DND-41 (cell line): ENCODE measurements at places on chromosomes 5 and 9.

- DNase-seq = no peak
Observed at GRCh38 chr9:83220730-83221129, 157.8 kb upstream of the RASEF start.

DNA sequence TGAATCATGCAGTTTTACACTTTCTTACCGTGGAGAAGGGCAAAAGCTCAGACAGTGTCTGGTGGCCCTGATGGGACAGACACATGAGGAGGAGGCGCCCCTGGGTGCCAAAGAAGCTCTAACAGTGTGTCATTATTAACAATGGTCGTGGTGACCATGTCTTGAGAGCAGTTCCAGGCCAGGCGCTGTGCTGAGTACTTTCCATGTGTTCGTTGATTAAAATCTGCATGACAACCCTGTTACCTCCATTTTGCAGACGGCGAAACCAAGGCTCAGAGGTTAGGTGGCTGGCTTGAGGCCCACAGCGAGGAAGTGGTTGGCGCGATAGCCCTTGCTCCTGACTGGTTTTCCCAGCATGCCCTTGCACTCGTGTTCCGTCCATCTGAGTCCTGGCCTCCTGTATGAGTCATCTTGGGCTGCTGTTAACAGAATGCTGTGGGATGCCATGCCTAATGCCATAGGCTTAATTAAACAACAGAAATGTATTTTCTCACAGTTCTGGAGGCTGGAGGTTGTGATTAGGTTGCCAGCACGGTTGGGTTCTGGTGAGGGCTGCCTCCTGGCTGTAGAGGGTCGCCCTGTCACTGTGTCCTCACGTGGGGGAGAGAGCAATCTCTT, 92.0 kb downstream of the AMBP start:
- DNase-seq = no peak

DNA sequence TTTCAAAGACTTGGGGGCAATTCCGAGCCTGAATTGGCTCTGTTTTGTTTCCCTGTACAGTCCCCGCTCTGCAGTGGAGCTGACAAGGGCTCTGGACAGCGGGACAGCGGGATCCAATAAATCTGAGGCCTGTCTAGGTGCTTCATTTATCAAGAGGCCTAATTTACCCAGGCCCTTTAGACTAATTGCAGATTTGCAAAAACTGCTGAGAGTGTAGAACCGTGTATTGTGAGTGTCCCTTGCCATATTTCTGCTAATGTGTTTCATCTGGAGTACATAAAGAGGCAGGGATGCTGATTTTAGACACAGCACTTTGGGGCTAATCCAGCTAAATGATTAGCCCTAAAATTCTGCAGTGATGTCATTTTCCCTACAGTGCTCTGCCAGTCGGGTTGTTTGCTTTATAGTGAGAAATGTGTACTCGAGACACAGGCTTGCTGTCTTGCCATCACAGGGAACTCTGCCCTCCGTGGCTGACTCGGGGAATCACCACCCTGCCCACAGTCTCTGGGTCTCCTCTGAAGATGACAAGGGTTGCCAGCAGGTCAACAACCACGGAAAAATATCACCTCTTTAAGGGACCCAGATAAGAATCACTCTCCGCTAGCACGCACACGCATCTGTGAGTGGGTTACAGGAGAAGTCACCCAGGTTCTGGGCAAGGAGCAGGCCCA, 592.0 kb downstream of the BNC2 start:
- DNase-seq = no peak

GRCh38 chr5:6936031-6936430, 222.8 kb downstream of the TENT4A start:
- no peak for DNase-seq

DNA sequence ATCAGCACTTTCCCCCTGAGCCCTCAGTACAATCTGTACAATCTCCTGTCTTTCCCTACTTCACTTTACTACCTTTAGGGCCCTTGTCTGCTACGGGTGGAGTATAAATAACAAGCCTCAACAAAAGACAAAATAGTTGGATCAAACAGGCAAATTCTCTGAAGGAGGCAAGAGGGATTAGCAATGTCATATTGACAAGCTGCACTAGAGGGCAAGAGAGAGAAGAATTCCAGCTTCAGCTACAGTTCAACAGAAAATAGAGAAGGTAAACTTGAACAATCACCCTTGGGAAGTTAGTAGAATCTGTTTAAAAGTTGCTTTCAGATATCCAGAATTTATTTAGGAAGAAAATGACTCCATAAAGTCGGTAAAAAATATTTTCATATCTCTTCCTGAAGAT, 68.4 kb upstream of the IZUMO3 start:
- no peak for DNase-seq

DNA sequence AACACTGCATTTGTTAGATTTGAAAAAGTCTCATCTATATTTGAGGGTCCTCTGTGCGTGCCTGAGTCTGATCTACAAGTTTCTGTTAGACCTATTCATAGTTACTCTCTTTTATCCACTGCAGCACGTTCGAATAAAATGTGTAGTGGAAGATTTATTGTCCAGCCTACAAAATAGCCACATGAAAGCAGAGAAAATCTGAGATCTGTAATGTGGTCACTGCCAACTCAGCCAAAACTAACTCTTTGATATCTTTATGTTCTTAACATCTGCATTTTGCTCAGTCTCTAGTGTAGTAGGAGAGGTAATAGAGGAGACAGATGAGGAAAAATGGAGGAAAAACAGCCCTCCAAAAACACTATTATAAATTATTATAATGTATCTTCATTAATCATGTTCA, 354.0 kb downstream of the NPR3 start:
- no peak for DNase-seq

DNA sequence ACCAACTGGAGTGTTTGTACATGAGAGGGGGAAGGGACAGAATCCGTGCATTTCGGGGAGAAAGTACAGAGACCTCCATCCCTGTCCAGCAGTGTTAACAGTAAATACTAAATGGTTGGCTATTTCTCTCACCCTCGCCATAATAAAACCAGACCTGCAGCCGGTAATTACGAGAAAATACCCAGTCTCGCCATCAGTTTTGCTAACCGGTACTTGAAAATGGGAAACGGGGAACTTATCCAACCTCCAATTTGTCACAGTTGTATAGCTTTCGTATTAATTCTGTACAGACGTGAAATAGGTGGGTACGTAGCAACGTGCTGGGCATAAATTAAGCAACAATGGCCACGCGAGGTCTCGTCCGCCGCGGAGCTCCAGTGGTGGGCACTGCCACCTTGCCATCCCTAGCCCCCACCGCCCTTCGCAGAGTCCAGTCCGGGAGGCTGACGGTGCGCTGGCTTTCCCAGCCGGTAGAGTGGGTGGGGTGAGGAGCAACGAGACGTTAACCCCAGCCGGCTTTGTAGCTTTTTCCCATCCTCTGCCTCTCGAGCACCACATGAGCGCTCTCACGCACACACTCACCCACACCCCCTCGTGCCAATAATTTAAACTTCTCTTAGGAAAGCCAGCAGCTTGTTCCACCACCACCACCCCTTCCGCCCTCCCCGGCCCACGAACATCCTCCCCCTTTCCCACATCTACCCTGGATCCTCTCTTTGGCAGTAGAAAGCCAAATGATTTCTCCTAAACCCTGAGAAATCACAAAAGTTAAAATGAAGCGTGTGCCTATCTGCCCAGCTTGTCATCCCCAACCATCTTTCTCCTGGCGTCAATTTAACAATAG, 1.8 kb downstream of the ELAVL2 start:
- DNase-seq = no peak

DNA sequence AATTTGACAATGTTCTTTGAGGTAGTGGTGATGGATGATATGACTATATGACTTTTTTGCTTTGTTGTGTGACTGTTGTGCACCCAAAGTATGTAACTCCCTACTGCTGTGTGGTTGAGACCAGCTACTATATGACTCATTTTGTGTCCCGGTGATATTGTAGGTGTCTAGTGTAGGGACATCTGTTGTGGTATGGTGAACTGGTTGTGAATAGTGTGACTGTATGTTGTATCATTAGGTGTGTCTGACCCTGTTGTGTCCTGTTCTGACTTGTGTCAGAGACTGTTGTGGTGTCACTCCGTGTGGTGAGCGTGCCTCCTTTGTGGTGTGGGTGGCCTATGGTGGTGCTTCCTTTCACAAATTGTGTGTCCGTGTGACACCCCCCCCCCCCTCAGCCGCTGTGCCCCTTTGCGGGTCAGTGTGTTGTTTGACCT, 11.2 kb upstream of the CXXC5 start:
- no peak for DNase-seq

- no peak for DNase-seq
Observed at GRCh38 chr5:88536146-88536545, 267.5 kb upstream of the TMEM161B start.

DNA sequence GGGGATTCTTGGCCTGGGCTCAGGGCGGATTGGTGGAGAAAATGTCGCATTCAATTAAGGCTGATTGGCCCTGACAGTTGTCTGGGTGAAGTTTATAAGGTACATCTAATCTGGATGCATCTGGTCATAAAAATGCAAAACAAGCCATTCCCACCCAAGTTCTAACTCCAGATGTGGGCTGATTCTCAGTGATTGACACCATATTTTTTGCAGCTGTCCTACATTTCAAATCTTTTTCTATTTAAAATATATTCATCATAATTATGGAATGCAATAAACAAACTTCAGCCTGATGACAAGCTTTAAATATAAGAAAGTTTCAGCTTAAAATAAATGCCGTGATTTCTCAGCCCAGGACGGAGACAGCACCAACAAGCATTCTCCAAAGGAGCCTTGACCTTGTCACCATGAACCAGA, 146.4 kb upstream of the SMIM23 start:
- DNase-seq = no peak

DNA sequence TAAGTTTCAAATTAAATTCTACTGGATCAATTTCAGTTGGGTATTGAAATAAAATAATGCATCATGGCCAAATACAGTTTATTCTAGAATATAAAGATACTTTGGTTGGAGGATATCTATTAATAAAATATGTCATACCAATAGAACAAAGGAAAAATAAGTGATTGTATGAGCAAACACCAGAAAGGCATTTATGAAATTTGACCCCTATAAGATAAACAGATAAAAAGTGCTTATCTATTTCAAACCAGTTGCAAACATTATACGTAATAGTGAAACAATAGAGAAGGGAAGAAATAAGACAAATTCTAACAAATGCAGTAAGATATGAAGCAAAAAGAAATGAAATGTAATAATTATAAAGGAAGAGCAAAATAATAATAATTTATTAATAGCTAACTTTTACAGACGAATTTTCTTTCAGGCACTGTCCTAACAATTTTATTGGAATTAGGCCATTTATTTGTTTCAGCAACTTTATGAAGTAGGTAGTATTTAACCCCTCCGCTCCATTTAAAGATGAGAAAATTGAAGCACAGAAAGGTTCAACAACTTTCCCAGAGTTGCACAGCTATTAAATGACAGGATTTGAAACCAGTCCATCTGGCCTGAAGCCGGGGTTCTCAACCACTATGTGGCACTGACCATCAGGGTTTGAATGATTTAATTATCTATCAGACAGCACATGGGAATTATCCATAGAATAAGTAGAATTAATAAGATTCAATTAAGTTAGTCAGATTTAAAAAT, 20.8 kb downstream of the ANKRD55 start:
- no peak for DNase-seq

DNA sequence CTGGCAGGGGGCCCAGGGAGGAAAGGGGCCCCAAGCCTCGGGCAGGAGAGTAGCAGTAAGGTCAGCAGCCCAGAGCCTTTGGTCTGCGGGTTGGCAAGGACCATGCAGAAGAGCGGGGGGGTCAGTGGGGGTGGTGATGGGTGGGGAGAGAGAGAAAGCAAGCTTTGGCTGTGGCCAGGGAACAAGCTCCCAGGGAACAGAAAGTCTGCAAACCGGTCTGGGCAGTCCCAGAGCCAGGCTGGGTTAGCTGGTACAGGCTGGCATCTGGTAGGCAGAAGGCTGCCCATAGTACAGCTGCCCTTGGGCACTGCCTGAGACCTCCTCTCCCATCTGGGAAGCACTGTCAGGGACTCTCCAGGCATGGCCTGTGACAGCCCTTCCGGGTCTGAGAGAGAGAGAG, 10.5 kb upstream of the EPB41L4B start:
- no peak for DNase-seq

- no peak for DNase-seq
Observed at GRCh38 chr5:76941000-76941399, 11.8 kb upstream of the CRHBP start.

- no peak for DNase-seq
Observed at GRCh38 chr5:150434464-150434863, 15.1 kb downstream of the RPS14 start.

- DNase-seq = no peak
Observed at GRCh38 chr5:34499001-34499734, 157.0 kb upstream of the RAI14 start.

GRCh38 chr5:24161559-24161958, 483.2 kb downstream of the CDH10 start:
- DNase-seq = no peak

GRCh38 chr5:674630-675011, 18.5 kb downstream of the TPPP start:
- DNase-seq = no peak

DNA sequence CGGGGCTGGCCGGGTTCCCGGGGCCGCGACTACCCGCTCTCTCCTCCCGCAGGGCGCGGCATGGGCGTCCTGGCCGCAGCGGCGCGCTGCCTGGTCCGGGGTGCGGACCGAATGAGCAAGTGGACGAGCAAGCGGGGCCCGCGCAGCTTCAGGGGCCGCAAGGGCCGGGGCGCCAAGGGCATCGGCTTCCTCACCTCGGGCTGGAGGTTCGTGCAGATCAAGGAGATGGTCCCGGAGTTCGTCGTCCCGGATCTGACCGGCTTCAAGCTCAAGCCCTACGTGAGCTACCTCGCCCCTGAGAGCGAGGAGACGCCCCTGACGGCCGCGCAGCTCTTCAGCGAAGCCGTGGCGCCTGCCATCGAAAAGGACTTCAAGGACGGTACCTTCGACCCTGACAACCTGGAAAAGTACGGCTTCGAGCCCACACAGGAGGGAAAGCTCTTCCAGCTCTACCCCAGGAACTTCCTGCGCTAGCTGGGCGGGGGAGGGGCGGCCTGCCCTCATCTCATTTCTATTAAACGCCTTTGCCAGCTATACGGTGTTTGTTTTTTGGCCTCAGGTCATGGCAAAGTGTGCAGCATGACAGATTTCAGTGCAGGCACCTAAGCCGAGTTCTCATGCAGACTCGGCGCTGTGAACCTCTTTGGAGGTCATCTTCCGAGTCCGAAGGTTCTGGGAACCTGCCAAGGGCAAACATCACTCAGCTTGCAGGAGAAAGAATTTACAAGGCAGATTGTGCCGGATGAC, 516 bp downstream of the MRPL41 start:
- peak; percentile 23 for DNase-seq

GRCh38 chr5:179251276-179251969, 93.8 kb downstream of the ADAMTS2 start:
- DNase-seq = no peak

GRCh38 chr9:127154003-127154389, 31.6 kb upstream of the ANGPTL2 start:
- DNase-seq = no peak

- DNase-seq = no peak
Observed at GRCh38 chr9:105760053-105760452, 65.7 kb downstream of the TMEM38B start.
